ENCODE measurements at places on chromosomes 12 and 14.
A peak's percentile ranks its signal among the peaks of the same experiment; 100 is the strongest.

GRCh38 chr12:89968151-89968700 lies 259.6 kb upstream of the ATP2B1 start:
- no peak for DNase-seq

- DNase-seq, result no peak
Observed at GRCh38 chr12:10982244-10982643, 4.5 kb downstream of the TAS2R50 start.

DNA sequence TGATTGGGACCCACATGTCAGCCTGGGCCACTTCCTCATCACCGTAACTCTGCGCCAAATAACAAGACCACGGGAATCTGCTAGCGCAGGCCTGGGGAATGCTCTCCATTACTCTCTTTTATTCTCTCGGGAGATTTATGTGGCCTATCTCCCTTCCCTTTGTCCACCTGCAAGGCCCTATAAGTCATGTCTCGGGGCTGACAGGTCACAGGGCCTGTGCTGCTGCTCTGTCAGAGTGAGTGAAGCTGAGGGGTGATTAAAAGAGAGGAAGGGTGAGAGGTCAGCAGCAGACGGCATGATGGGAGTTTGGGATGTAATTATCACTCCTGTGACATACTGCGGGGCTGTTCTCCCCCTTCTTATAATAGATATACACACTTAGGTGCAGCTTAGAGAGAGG lies 26.2 kb upstream of the GPATCH2L start:
- DNase-seq, result no peak

DNA sequence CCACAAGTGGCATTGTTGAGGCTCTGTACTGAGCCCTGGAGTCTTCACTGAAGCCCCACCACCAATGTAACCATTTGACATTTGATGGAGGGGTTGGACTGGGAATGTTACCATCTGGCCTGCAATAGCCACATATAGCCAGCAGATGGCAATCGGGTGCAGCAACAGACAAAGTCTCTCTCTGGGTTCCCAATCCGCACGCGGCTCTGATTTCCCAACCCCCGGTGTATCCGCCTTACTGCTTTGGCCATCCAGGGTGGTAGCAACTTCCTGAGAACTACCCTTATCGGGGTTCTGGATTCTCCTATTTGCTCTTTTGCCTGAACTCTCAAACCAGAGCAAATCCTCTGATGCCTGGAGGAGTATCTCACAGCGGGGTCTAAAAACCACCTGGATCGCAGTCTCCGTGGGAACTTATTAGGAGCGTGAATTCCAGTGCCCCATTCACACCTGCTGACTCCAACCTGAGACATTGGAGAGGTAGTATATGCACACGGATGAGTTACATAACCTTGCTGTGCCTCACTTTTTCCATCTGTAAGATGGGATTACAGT lies 14.2 kb downstream of the VRTN start:
- DNase-seq, result peak; percentile 9

GRCh38 chr12:45914090-45914489 lies 76.3 kb downstream of the SCAF11 start:
- DNase-seq, result peak; percentile 35

GRCh38 chr14:85634205-85634604 lies 104.3 kb downstream of the FLRT2 start:
- no peak for DNase-seq

DNA sequence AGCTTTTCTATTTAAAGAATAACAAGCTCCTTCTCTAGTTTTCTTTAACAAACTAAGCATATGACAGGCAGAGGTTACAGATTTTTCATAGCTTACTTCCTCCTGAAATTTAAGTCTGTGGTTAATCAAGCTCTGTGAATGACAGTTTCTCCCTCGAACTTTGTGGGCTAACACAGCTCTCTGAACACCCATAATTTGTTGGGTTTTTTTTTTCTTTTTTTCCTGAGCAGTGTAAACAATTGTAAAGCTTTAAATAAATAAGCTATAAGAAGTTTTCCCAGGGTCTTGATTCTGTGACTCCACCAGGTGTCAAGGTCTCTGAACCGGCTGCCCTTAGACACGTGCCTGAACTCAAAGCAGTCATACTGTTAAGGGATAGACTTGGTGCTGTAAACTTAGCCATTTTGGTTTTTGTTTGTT lies 128.1 kb upstream of the AMIGO2 start:
- DNase-seq, result no peak

DNA sequence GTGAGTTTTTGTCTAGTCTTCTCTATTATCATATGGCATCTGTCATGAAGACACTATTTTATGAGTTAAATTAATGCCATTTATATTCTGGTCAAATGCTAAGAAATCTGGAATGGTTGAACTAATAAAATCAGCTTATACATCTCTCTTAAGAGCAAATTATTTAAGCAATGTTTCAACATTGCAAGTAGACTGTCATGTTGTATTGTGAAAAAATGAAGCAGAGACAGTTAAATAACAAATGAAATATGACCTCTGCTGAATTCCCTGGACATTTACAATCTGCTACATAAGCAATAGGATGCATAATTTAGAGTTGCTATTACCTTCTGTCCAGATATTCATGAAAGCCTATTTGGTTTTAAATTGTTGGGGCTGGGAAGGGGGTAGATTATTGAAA lies 30.6 kb downstream of the NAV3 start:
- no peak for DNase-seq

DNA sequence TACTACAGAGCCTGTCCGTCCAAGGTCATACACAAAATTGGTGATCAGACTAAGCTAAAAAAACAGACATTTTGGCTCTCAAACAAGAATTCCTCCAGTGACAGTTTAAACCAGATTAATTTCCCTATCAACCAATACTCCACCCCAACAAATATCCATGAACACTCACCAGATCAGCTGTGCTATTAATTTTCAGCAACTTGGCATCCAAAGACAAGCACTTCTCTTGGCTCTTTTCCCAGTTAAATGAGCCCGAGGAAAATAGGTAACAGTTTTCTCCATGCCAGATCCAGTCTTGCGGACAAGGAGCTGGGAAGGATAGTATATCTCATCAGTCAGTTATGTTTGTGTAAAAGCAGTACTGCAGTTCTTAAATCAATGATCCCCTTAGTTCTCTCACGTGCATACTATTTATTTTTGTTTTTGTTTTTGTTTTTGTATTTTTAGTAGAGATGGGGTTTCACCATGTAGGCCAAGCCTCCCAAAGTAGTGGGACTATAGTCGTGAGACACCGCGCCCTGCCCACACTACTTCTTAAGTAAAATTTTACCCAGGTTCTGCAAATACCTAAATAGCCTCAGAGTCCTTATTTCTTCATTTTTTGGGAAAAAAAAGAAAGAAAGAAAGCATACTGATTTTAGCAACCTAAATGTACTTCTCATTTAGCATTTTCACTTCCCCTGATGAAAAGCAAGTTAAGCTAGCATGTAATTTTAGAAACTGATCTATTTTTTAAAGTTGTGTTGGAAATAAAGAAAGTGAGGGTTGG lies 11.1 kb downstream of the OLR1 start:
- DNase-seq, result no peak

- DNase-seq, result no peak
Observed at GRCh38 chr12:11652351-11653040, 3.0 kb downstream of the ETV6 start.

All from BJ (cell line).